Endodermal cell (in vitro differentiated cells): ENCODE measurements at places on chromosomes 3 and 15.

DNA sequence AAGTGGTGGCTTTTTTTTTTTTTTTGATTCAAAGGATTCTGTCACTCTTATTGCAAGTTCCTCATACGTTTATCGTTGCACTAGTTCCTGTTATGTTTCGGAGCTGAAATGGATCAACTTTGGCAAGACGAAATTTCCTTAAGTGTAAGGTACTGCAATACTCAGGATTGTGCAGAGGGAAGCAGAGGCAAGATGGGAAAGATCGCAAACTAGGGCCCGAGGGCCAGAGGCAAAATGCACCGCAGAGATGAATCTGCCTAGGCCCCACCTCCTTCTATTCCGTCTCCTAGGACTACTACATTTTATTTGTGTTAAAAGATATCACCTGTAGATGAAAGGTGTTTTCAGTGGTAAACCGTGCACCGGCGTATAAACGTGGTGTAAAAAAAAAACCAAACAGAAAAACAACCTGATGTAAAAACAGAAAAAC, 331 bp downstream of the RNU6-1 start:
- H3K4me3 ChIP-seq = peak overlapping the region; percentile 87
- peaks cover 8% of the 10 kb centered on the region for H3K4me1 ChIP-seq
- peak; percentile 68 for DNase-seq
- H3K27ac ChIP-seq = no peak overlapping the region

DNA sequence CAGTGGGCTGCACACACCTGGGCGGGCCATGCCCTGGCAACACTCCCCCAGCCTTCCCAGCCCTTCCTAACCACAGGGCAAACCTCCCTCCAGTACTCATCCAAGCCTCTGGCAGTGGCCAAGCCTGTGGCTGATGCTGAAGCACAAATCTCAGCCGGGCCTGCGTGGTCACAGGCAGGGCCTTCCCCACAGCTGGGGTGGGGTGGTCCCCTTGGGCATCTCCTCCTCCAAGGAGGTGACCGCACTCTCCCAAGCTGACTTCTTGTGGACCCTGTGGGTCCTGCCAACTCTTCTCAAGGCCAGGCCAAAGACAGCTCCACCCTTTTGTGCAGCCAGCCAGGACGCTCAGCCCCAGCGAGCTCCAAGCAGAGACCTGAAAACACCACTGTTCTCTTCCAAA, 21.4 kb downstream of the GRAMD2A start:
- H3K4me1 ChIP-seq = peaks cover 5% of the 10 kb centered on the region
- H3K27me3 ChIP-seq = no peaks in the 10 kb centered on the region
- no peak overlapping the region for H3K4me3 ChIP-seq
- H3K27ac ChIP-seq = no peak overlapping the region

DNA sequence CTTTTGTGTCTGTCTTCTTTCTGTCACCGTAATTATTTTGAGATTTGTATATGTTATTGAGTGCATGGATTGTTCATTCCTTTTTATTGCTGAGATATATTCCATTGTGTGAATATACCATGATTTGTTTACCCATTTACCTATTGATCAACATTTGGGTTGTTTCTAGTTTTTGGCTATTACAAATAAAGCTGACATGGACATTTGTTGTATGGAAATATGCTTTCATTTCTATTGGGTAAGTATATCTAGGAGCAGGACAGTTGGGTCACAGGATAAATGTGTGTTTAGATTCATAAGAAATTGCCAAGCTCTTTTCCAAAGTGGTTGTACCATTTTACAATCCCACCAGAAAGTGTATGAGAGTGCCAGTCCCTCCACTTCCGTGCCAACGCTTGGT, 51.2 kb downstream of the PFN2 start:
- no peak overlapping the region for H3K4me3 ChIP-seq
- H3K4me1 ChIP-seq = no peaks in the 10 kb centered on the region
- no peak for DNase-seq
- no peaks in the 10 kb centered on the region for H3K27me3 ChIP-seq
- H3K27ac ChIP-seq = no peak overlapping the region

DNA sequence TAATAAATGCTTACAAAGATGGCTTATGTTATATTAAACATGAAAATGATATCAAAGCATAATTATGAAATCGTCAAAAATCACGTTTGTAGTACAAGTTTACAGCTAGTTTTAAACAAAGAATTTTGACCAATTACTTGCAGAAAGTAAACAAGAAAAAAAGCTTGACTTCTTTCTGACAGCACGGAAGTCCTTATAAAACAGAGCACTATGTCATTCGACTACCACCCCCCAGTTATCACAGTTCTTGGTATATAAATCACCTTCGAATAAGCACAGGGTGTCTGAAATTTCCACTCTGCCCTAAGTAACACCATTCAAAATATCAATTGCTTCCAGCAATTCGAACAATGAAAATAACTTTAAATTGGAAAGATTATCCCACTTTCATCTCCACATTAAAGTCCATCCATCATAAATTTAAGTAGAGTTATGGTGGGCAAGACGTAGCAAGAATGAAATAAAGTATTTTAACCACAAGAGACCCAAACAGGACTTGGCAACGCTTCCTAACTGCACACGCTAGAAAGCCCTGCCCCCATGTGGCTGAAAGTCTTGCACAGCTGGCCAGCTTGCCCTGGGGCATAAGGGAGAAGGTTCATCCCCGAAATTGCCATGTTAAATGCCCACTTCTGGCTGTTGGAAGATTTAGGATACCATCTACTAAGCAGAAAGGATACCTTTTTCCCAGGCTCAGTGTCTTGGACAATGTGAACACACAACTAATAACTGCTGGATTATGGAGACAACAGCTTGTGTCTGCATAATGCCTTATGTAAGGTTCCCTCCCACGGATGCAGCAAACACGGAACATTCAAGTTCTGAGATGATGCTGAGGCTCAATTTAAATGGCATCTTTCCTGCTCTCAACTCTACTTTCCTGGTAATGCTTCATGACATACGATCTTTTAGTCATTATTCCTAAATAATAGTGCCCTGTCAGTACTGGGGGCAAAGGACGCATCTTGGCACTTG, 116.4 kb upstream of the TJP1 start:
- H3K4me1 ChIP-seq = peaks cover 4% of the 10 kb centered on the region
- no peak overlapping the region for H3K4me3 ChIP-seq
- H3K27me3 ChIP-seq = no peaks in the 10 kb centered on the region

GRCh38 chr3:194128202-194128918, 7.6 kb upstream of the HES1 start:
- H3K27ac ChIP-seq = no peak overlapping the region
- peaks cover 7% of the 10 kb centered on the region for H3K4me1 ChIP-seq
- no peaks in the 10 kb centered on the region for H3K36me3 ChIP-seq
- no peak overlapping the region for H3K4me3 ChIP-seq
- H3K27me3 ChIP-seq = peaks cover 7% of the 10 kb centered on the region

GRCh38 chr3:130990282-130990681, 36.3 kb downstream of the ASTE1 start:
- no peaks in the 10 kb centered on the region for H3K27me3 ChIP-seq
- H3K4me3 ChIP-seq = no peak overlapping the region
- H3K27ac ChIP-seq = no peak overlapping the region
- no peak for DNase-seq
- H3K4me1 ChIP-seq = no peaks in the 10 kb centered on the region
